ENCODE measurements at places on chromosomes 11 and 22.

- no peak for DNase-seq
These were observed 68.3 kb downstream of the PACSIN2 start for GRCh38 chr22:42946546-42947198.

GRCh38 chr11:81301166-81301830, 1432.4 kb downstream of the FAM181B start:
- DNase-seq = no peak

DNA sequence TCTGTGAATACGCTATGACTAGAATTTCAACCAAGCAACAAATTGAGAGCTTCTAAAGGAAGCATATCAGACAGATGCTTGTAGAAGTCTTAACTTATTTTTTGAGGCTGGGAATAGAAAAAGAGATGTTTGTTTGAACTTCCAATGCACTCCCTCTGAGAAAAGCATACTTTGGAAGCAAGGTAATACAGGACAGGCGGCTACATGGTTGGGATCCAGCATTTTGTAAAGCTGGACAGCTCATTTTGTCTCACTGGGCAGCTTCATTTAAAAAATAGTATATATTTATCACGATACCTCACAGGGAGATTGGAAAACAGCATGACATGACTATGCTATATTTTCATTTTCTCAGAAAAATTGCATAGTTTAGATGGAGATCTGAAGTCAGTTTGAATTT, 821.3 kb upstream of the API5 start:
- no peak for DNase-seq

DNA sequence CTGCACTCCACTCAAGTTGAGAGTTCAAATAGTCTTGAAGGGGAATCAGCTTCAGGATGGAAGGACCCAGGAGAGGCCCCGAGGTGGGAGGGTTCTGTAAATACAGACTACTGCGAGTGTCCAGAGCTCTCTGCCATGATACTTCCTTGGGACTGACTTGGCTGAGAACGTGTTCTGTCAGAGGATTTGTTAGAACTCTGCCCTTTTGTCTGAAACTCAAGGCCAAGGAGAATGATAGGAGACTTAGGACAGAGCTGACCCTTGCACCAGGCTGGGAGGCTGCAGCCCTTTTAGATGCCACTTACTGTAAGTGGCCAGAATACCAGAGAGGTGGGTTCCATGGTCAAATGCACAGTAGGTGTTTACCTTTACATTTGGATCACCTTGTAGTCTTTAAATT, 2.9 kb upstream of the ATF4 start:
- no peak for DNase-seq

DNA sequence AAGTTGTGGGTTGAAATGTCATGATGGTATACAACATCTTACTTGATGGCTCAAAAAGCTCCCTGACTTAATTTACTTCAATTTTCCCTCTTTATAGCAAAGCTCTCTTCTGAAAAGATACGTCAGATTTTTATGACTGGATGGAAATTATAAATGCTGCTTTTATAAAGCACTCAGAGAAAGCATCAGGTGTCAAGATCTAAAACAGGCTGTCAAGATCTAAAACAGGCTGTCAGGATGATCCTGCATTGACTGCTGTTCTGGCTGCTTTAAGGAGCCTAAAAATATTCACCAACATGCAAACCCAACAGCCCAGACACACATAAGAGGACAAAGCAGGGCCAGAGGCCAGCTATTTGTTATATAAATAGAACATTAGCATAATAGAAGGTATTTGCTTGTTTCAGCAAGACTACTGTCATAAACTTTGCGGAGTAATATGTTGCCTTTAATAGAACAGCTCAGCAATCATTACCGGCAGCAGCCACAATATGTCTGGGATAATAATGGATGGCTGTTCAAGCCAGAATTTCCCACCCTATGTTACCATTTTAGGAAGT, 77.3 kb upstream of the ANO5 start:
- no peak for DNase-seq

GRCh38 chr22:28594076-28594796, 85.4 kb downstream of the TTC28 start:
- no peak for DNase-seq

DNA sequence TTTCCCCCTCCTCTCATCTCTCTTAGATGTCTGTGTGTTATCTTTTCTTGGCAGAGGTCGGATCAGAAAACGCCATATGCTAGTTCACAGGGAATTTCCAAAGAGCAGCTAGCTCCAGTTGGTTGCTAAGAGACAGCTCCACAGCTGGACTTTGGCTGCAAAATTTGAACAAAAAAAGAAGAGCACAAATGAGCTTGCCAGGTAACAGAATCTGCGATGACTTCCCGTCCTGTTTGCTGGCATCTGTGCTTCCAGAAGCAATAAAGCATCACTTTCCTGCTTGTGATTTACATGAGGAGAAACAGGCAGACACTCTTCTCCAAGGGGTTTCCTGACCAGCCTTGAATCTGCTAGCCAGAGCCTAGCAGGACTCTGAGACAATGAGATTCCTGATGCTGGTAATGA, 596.0 kb upstream of the B3GAT1 start:
- no peak for DNase-seq

DNA sequence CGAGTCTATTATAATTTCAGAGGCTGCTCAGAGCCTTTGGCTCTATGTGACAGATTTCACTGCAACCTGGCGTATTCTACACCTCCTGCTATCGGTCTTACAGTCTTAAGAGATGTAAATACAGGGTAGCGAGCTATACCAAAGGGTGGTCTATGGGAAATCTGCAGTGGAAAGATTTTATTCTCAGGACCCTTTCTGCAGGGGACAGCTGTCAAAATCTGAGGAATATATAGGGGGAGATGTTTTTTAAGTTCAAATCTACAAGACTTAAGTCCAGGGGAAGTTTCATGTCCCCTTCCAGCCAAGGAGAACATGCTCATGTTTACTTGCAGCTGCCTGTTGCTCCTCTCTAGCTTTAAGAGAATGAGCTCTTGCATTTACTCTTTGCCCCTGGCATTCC, 62.7 kb downstream of the MICAL2 start:
- no peak for DNase-seq

- DNase-seq = no peak
These were observed 26.3 kb upstream of the RASL10A start for GRCh38 chr22:29341849-29342127.

Data from stimulated activated CD8-positive, alpha-beta memory T cell treated with anti-CD3 and anti-CD28 coated beads, Interleukin-7, amount 100 ng/mL, for 1 hour (primary cell).